Activated CD4-positive, alpha-beta T cell treated with anti-CD3 and anti-CD28 coated beads, Interleukin-2, amount 50 U/mL, for 24 hours (primary cell): ENCODE measurements at places on chromosomes 2 and 18.

DNA sequence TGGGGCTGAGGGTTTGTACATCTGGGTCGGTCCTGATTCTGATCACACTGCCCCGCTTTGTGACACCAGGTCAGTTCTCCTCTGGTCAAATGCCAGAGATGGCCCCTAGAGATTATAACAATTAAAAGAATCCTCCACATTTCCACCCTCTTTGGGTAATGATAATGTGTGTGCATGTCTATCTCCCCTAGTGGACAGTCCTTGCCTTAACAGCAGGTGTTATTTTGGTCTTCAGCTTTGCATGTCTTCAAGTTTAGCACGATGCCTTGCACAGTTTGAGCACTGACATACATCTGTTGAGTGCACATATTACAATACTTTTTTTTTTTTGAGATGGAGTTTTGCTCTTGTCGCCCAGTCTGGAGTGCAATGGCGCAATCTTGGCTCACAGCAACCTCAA lies 25.7 kb upstream of the COX7A2L start:
- DNase-seq, result no peak

- no peak for DNase-seq
Measured at GRCh38 chr2:65175894-65176530, 46.1 kb upstream of the RAB1A start.

- DNase-seq, result no peak
Measured at GRCh38 chr2:201882353-201883090, 76.2 kb downstream of the CDK15 start.

- no peak for DNase-seq
Measured at GRCh38 chr2:26080356-26080755, 46.5 kb downstream of the RAB10 start.

DNA sequence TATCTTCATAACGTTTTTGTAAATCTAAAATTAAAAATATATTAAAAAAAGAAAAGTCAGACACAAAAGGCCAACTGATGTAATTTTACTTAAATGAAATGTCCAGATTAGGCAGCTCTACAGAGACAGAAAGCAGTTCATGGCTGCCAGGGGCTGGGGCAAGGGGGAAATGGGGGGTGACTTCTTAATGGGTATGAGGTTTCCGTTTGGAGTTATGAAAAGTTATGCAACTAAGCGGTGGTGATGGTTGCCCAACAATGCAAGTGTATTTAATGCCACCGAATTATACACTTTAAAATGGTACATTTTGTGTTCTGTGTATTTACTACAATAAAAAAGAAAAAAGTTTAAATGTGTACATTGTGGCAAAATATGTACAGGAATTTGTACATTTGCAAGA lies 70.2 kb upstream of the TEX51 start:
- no peak for DNase-seq
